Cortex of kidney (tissue), 1 donor: ENCODE measurements at places on chromosomes 3 and 15.

GRCh38 chr3:23884481-23884880 is 32.3 kb downstream of the NKIRAS1 start:
- DNase-seq: no peak

DNA sequence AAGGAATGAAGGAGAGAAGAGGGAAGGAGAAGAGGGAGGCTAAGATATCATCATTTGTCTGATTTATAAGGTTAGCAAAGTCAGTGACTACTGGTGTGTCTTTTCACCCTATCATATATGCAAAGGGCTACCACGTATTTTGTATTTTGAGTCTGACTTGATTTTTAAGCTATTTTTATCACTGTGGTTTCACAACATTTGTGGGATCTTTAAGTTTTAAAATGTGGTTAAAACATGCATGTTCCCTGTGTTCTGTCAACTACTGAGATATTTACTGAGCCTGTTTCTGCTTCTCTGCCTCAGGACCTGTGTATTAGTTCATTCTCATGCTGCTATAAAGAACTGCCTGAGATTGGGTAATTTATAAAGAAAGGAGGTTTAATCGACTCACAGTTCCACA is 22.5 kb upstream of the SPTSSB start:
- DNase-seq: no peak

- DNase-seq: no peak
These were observed 278.1 kb upstream of the PLSCR5 start for GRCh38 chr3:146883288-146883687.

DNA sequence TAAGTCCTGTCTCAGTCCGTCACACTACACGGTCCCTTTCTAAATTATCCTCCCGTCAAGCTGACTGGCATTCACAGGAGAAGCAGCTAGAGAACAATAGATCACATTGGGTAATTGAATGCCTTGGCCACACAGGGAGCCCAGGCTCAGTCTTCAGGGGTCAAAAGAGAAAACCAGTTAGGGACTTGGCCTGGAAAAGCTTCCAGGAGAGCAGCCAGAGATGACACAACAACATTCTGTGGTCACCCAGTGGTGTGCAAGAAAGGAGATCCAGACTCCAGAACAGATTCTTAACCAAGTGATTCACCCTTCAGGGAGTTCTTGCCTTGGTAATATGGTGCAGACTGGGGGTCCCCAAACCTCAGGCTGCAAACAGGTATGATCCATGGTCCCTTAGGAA is 15.9 kb downstream of the ARHGAP31 start:
- no peak for DNase-seq

- DNase-seq: no peak
These were observed 50.9 kb downstream of the CCR3 start for GRCh38 chr3:46293035-46293724.

DNA sequence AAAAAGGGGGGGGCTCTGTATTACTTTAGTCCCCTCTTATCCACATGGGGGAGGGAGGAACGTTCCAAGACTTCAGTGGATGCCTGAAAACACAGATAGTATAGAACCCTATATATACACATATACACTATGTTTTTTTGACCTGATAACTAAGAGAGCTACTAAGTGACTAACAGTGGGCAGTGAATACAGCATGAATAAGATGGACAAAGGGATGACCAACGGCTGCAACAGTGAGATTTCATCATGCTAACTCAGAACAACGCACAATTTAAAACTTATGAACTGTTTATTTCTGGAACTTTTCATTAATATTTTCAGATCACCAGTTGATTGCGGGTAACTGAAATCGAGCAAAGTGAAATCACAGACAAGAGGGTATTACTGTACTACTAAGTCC is 7.3 kb downstream of the DCUN1D1 start:
- no peak for DNase-seq

- no peak for DNase-seq
These were observed 18.4 kb downstream of the LRCH3 start for GRCh38 chr3:197809356-197810020.

- no peak for DNase-seq
These were observed 211.6 kb downstream of the MAGI1 start for GRCh38 chr3:65827076-65827475.

DNA sequence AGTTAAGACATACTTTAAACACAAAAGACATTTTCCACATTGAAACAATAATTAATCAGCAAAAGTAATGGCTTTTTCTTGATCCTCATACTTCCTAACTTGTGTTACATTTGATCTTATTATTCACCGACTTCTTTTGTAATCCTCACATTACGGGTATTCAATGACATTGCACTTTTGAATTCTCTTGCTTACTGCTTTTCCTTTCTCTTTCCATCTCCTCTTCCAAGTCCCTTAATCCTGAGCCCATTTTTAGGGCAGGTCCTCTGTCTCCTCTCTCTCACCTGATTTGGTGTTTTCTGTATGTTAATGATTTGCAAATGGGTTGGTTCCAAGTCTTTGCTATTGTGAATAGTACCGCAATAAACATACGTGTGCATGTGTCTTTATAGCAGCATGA is 48.5 kb upstream of the RAP2B start:
- DNase-seq: no peak

GRCh38 chr3:116288485-116288884 is 156.8 kb downstream of the LSAMP start:
- no peak for DNase-seq

- no peak for DNase-seq
These were observed 26.5 kb downstream of the RTP1 start for GRCh38 chr3:187223799-187224198.

DNA sequence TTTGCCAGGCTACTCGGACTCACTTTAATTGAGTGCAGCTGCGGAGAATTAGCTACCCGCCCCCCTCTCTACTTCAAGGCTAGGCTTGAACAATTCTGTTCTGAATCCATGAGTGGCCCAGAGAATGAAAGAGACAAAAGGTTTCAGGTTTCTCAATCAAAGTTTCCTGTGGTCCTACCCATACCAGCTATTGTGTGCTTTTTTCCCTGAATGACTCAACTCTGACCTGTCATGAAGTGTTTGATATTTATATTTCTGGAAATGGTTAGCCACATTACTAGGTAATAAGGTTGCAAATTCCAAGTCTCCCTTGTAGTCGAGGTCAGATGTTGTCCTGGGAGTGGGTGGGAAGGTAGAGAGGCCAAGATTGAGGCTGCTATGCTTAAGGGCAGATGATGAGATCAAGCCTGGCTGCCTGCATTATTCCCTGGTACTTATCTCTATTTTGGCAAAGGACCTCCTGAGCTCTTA is 392.7 kb upstream of the TBL1XR1 start:
- DNase-seq: no peak
